ENCODE measurements at places on chromosomes 4 and X.

GRCh38 chr4:142418697-142419096 lies 427.4 kb downstream of the INPP4B start:
- DNase-seq: no peak

GRCh38 chr4:101708293-101709039 lies 82.1 kb upstream of the BANK1 start:
- no peak for DNase-seq

DNA sequence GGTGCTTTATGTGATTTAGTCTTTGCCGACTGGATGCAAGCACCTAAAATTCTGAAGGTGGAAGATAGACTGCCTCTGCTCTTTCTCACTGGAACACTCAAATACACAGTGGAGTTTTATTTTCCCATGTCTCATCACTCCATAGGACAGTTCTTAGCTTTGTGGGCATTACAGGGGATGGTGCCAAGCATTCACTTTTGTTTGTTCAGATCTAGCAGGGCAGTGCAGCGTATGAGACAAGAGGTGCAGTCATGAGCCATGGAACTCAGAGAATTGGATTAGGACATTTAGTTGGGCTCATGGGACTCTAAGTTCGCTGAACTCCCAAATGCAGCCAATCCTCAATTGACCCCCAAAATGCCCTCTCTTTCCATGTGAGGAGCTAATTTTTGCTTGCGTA lies 1136.9 kb upstream of the PRKX start:
- no peak for DNase-seq

DNA sequence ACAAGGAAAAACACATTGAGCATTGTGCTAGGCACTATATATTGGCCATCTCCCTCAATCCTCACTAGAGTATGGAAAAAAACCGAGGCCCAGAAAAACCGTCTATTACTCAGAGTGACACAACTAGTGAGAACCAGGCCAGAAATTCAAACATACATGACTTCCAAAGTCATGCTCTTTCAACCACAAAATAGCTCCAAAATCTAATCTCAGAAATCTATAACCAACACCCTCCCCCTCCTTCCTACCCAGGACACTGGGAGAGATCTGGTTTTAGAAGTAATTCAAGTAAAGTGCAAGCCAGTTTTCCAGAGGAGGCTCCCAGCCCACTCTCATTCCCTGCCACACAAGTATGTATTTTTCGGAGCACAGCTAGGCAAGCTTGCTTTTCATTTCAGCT lies 7.6 kb downstream of the HS3ST1 start:
- DNase-seq: no peak

GRCh38 chrX:97039363-97040029 lies 155.8 kb downstream of the RPA4 start:
- peak; percentile 69 for DNase-seq

All from activated CD4-positive, alpha-beta T cell treated with anti-CD3 and anti-CD28 coated beads, Interleukin-2, Interleukin-6, amounts not matched to agents 100 ng/mL and 50 ng/mL, durations not matched to agents 16 hours and 8 hours (primary cell).